ENCODE measurements at places on chromosomes 16 and 17. TPM values are rescaled to one million over a fixed set of nuclear protein-coding genes. Genes with fewer than 3 reads are reported as not detected.

The TMEM94 gene
- 37.9 TPM for total RNA-seq

DNA sequence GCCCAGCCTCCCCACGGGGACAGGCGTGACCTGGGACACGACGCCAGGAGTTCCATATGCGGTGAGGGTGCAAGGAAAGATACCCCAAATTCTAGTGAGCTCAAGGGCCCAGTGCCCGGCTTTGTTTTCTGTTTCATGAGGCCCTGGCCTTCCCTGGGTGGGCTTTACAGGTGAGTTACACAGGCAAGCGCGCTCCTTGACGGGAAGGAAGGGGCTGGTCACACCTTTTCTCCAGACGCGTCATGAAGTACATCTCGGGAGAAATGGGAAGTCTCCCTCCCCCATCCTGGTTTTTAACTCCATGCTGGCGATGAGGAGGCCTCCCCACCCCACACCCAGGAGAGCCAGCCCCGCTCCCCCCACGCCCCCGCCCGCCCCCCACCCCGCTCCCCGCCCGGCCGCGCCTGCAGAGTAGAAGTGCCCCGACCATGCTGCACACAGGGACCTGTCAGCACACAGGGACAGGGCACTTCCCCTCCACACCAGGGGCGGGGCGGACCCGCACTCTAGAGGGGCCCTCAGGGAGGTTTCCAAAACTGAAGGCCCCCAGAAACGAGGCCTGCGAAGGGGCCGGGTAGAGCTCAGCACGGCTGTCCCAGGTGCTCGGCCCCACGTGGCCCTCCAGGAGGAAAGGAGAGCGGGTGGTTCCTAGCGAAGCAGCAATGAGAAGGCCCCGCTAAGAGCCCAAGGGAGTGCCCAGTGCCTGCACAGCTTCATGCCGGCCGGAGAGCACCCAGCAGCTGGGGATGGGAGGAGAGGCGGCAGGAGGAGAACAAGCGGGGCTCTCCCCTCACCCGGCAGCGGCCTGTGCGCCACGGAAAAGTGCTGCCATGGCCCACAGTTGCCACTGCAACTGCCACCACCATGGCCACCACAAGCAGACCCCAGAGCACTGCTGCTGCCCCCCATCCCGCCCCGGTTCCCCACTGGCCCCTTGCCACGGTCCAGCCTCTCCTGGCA, 7.7 kb downstream of the CYB561 start:
- DNase-seq: no peak

DNA sequence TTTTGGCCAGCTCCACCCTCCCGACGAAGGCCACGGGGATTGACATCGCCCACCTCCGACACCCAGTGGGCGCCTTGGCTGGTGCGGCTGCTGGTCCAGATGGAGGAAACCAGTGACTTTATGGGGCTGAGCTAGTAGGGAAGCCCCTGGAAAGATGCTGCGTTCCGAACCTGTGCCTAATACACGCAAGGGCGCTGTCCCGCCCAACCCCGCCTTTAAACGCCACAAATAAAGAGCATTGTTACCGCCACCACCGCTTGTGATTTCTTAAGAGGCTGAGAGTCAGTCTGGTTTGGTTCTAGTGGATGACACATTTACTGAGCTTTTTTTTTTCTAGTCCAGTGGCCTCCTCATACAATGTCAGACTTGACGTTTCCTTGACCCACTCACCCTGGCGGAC, 107.9 kb downstream of the AATF start:
- DNase-seq: no peak

The B4GALNT2 gene
- total RNA-seq: 0.09 TPM

DNA sequence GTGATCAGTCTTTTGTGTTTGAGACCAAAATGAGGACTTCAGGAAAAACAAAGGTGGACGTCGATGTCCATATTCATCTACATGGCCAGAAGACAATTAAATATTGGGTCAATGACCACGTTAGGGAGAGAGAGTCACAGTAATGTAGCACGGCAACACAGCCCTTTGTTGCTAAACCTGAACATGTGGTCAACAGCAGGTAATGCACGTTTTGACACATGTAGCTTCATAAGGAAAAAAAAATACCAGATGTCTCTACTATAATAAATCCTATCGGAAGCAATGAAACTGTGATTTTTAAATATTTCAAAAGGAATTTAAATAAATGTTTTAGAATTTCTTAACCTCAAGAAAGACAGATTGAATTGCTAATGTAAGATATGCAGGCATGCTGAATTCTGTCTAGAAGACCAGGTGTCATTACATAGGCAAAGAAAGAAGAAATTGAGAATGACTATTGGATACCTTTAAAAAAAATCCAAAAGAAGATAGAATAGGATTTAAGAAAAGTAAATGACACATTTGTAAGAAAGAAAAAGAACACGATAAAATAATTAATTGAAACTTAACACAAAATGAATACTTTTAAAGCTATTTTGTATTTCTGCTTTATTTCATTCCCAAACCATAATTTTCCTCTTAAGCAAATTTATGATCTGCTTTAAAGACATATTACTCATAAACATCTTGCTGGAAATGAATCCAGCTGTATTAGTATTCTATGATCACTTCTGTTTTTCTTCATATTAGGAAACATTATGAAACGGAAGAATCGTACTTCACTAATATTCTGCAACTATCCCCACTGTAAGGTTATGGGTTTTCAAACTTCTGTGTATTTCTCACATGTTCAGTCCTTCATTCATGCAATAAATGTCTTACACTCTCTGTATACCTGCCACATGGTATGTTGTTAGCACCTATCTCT, 30.1 kb downstream of the ABCA8 start:
- DNase-seq: no peak

DNA sequence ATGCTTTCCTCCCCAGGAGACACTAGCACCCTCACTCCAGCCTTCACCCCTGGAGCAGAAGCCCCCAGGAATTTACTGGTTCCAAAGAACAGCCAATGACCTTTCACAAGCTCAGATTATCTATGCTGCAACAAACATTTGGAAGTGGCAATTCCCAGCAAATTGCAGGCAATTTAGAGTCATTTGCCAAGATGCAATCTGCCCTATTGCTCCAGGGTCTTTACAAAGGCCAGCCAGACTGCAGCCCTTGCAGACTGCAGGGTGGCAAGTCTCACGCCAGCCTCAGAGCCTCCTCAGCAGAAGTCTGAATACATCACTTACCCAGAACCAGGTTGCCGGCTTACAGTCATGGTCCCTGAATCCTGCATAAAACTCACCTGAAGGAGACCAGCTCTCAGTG, 21.8 kb downstream of the AXIN1 start:
- no peak for DNase-seq

DNA sequence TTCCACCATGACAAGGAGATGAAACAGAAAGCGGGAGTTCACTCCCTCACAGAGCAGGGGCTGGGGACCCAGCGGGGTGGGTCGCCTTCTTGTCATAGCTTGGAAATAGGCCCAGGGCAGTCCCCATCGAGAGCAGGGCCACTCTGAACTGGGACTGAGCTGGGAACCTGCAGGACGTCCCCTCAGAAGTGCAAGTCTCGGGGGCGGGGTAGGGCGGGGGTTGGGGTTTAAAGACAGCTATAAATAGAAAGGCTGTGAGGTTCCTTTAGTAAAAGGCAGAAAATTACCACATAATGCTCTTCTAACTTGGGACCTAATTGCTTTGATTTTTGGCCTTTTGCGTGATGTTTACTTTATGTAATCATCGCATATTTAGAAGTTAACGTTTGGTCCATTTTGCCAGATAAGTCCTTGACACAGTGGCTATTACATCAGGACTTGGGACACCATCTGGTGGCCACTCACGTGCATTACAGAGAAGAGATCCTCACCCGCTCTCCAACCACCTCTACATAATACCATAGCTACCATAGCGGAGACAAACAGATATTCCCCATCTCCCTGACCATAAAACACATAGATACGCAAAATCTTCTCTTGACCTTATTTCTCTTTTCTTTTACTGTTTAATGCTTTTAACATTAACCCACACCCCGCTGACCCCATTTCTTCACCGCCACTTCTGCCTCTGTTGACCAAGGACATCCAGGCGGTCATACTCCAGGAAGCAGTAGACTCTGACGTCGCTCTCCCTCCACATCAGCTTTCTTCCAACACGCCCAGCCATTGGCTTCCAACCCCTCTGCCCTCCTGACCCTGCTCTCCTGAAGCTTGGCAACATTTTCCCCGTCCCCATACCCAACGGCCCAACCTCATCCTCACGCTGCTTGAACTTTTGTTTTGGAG, 27.5 kb upstream of the PIK3R6 start:
- DNase-seq: peak; percentile 75

GRCh38 chr17:36816907-36817288, 120.4 kb upstream of the LHX1 start:
- DNase-seq: no peak

The ACOX1 gene
- total RNA-seq: 55.6 TPM

DNA sequence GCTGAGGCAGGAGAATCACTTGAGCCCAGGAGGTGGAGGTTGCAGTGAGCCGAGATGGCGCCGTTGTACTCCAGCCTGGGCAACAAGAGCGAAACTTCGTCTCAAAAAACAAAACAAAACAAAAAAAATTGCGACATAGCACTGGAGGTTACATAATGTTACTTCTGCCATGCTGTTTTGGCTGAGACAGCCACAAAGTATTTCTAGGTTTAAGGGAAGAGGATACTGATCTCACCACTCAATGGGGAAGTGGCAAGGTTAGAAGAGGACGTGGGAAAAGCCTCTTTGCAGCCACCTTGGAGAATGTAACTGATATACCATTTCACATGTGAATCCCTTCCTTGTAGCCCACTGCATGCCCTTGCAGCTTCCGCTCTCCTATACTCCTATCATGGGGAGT, 131.2 kb upstream of the NLRP1 start:
- no peak for DNase-seq
